NCI-H2081 (cell line): ENCODE measurements at places on chromosomes 11 and 22.
A peak's percentile ranks its signal among the peaks of the same experiment; 100 is the strongest.

- no peak for DNase-seq
These were observed 20.4 kb upstream of the C11orf87 start for GRCh38 chr11:109401545-109401944.

DNA sequence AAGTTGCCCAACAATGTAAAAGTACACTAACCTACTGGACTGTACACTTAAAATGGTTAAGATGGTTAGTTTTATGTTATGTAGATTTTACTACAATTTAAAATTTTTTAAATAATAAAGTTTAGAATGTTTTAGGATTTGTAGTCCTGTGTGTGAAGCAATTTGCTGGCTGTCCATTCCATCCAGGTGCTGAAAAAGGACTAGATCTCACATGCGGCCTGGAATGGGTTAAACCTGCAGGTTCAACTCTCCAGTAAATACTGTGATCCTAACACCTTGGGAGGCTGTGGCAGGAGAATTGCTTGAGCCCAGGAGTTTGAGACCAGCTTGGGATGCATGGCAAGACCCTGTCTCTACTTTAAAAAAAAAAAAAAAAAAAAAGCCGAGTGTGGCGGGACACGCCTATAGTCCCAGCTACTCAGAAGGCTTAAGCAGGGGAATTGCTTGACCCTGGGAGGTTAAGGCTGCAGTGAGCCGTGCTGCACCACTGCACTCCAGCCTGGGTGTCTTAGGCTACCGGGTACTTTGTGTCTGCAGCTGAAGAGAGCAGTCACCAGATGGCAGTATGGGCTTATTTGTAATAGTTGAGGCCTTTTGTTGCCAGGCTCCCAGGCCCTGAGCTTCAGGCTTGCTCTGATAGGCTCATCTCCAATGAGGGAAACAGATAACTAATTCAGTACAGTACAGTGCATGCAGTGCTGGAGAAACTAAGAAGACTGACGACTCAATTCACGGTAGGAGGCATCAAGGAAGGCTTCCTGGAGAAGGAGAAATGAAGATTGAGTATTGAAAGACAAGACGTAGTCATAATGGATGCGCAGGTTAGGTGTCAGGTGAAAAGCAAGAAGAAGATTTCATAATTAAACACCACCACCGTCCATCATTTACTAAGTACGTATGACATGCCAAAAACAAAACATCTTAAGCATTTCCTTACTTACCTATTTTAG, 64.7 kb upstream of the ASPHD2 start:
- peak; percentile 74 for DNase-seq

DNA sequence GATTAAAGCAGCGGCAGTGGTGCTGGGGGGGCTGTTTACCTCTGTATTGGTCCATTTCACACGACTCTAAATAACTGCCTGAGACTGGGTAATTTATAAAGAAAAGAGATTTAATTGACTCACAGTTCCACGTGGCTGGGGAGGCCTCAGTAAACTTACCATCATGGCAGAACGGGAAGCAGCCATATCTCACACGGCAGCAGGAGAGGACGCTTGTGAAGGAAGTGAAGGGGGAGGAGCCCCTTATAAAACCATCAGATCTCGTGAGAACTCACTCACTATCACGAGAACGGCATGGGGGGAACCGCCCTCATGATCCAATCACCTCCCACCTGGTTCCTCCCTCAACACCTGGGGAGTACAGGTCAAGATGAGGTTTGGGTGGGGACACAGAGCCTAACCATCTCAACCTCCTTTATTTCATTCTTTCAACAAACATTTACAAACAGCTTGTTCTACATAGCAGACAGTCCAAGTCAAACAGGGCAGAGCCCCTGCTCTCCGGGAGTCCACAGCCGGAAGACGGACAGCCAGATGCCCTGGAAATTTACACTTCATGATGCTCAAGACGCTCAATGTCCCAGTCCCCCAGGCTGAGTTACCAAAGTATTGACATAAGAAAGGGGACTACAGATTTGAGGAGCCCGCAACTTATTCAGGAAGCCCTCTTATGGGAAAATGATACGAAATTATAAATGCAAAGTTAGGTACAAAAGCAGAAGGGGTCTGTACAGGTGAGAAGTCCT, 26.3 kb upstream of the HMGXB4 start:
- peak; percentile 71 for DNase-seq

- DNase-seq, result no peak
These were observed 115.6 kb downstream of the CSTPP1 start for GRCh38 chr11:47052165-47052564.

DNA sequence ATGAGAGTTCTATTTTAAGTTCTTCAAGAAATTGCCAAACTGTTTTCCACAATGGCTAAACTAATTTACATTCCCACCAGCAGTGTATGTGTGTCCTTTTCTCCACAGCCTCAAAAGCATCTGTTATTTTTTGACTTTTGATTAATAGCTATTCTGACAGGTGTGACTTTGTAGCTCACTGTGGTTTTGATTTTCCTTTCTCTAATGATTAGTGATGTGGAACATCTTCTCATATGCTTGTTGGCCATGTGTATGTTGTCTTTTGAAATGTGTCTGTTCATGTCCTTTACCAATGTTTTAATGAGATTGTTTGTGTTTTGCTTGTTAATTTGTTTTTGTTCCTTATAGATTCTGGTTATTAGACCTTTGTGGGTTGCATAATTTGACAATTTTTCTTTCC, 18.0 kb upstream of the RAB38 start:
- no peak for DNase-seq

DNA sequence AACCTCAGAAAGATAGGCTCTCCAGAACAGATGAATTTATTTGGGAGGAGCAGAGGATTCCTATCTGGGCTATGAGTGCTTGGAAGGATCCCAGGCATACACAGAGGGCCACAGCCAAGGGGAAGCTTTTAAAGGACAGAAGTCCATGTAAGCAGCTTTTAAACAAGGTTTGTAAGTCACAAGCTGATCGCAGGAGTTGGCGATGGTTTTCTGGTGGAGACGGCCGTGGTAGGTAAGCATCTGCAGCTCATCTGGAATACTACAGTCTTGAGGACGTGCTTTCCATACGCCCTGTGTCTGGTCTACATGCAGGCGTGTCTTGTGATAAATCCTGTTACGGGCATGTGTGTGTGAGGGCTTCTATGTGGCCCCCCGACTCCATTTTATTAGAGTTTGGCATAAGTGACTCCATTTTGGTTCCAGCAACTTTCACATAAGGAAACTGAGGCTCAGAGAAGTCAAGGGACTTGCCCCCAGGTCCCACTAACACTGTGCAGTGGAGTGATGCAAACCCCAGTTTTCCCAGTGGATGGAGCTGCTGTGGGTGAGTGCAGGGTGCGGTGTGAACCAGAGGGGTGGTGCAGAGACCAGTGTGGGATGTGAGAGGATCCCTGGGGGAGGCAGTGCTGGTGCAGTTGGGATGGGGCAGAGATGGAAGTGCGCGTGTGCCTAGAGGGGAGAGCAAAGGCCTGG, 11.8 kb upstream of the ACY3 start:
- DNase-seq, result no peak

- DNase-seq, result no peak
These were observed 290.3 kb upstream of the API5 start for GRCh38 chr11:43021466-43021865.

GRCh38 chr22:20444325-20444724, 6.7 kb upstream of the SCARF2 start:
- DNase-seq, result no peak

DNA sequence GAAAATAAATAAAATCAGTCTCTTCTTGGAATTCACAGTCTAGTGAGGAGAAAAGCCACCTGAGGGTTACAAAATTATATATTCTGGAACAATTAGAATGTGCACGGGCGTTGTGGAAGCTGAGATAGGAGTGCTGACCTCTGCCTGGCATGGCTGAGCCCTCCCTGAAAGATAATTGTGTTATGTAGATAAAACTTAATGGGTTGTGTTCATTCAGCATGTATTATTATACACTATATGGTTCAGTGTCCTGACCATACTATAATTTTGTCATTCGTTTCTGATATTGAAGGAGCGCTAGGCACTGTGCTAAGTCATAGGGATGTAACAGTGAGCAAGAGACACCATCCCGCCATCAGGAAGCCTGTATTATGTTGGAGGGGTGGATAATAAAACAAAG, 3.7 kb downstream of the ACAT1 start:
- peak; percentile 21 for DNase-seq

DNA sequence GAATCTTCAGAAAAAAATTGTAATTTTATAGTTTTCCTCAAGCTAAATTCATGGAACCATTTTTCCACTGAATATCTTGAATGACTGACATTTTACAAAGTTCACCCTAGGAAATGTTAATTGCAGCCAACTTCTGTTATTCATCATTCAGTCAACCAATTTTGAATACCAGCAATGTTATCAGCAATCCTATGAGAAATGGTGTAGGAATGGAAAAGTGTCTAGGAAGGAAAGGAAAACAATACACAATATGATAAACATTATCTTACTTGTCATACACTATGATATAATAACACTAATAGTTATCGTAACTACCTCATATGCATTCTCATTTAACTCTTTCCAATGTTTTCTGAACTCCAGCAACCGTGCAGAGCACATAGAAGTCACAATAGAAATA, 790.5 kb upstream of the LRRC4C start:
- DNase-seq, result no peak

- peak; percentile 69 for DNase-seq
These were observed 771 bp downstream of the MIF start for GRCh38 chr22:23894710-23895598.

DNA sequence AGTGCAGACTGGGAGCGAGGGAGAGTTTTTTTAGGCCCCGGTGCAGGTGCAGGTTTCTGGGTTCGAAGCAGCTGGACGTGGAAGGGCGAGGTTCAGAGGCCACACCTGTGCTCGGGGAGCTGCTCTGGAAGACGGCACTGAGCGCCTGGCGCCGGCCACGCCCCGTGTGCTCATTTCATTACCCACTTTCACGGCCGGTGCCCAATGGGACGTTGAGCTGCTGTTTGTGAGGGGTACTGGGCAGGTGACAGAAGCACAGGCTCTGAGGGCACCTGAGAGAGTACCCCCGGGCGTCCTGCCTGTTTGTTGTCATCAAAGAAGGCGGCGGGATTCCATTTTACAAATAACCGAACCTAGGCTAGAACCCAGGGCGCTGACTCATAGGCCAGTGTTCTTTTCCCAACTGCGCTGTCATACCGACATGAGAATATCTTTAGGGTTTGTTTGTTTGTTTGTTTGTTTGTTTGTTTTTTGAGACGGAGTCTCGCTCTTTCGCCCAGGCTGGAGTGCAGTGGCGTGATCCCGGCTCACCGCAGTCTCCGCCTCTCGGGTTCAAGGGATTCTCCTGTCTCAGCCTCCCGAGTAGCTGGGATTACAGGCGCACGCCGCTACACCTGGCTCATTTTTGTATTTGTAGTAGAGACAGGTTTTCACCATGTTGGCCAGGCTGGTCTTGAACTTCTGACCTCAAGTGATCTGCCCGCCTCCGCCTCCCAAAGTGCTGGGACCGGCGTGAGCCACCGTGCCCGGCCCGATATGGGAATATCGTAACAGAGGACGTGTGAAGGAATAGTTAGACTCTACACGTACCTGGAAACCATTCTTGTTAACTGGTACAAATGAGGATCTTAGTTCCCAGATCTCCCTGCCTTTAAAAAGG, 16.6 kb upstream of the SPTBN2 start:
- peak; percentile 62 for DNase-seq

DNA sequence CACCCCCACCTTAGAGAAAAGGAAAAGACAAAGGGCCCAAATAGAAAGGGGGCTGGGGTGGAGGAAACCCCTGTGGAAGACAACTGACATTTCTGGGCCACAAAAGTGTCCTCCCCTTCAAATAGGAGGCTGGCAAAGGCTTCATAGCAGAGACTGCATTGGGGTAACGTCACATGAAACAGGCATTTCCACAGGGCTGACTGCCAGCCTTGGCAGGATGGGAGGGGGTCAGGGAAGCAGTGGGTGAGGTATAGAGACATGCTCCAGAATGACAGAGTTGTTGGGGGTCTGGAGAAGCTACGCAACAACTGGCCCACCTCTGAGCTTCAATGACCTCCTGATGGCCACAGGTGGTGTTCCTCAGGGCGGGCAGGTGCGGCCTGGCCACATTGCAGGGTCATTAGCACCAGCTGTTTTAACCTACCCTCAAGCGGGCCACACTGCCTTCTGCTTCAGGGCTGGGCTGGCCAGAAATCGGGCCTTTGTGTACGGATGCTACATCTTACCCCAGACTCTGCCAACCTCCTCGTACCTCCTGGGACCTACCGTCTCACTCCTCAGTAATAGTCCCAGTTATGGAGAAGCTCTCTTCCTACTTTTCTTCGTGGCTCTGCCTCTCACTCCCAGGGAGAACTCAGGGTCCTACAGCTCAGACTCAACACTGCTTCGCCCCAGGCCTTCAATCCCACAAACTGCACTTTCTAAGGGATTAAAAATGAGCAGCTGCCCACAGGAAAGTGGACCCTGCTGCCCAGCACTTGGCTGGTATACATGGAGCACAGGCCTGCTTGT, 160.0 kb upstream of the NCAM1 start:
- DNase-seq, result no peak
